ENCODE measurements at places on chromosomes 3 and 15.
A peak's percentile ranks its signal among the peaks of the same experiment; 100 is the strongest.

- no peak for DNase-seq
Observed at GRCh38 chr15:100078511-100079220, 263.1 kb downstream of the ADAMTS17 start.

DNA sequence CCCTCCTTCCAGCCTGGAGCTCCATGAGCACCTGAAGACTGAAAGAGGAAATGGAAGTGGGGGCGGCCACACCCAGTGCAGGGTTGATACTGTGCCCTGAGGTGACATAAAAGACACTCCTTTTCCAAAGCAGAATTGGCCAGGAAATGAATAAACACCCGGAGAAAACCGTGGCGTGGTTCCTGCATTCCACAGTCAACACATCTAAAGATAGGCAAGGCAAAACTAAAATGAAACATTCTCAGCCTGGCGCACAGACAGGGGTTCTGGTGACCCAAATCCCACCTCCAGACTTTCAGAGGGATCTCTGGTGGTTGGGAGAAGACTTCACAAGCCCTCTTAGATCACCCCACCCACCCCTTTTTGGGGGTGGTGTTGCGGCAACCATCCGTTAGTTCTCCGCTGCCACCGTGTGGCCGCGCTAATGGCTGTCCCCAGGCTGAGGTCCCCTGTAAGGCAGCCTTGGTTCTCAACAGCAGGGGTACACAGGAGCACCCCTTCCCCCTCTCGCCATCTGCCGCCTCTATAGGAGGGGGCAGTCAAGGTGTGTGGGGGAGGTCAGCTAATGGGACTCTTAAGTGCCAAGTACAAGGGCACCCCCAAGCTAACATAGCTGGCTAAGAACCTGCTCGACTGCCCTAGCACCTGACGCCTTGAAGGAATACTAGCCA lies 2.5 kb upstream of the MST1R start:
- DNase-seq = peak; percentile 43

DNA sequence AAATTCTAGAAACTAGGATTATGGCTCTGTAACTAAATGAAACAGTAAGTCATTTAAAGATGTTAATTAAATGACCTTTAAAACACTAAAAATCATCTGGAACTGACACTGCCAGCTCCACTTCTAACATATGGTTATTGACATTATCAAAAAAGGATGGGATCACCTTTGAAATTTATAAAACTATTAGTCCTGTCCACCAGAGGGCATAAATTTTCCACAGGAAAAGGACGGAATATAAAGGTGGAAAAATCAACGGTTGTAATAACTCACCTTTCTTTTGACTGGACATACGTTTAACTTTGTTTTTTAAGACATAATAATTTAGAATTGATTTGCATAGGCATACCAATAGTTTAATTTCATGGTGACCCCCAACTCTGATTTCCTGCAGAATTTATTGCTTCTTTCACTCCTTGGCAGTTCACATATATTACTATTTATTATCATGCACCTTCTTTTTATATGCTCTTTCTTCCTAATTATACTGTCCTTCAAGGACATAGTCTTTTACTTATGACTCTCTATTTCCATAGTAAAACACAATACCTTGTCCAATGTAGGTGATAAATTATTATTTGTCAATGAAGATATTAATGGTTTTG lies 345.7 kb downstream of the CADM2 start:
- DNase-seq = no peak

- DNase-seq = no peak
Observed at GRCh38 chr15:65423150-65423975, 616 bp upstream of the IGDCC4 start.

- peak; percentile 87 for DNase-seq
Observed at GRCh38 chr3:194671900-194672808, at the start of gene LSG1. Gene LSG1, minus strand, starts transcription at chr3:194672191. Its CDS starts 29 bp downstream, at chr3:194672162.

- DNase-seq = no peak
Observed at GRCh38 chr15:73744293-73744692, 8.9 kb downstream of the INSYN1 start.

GRCh38 chr3:150751781-150752263 lies 11.1 kb downstream of the SIAH2 start:
- no peak for DNase-seq

DNA sequence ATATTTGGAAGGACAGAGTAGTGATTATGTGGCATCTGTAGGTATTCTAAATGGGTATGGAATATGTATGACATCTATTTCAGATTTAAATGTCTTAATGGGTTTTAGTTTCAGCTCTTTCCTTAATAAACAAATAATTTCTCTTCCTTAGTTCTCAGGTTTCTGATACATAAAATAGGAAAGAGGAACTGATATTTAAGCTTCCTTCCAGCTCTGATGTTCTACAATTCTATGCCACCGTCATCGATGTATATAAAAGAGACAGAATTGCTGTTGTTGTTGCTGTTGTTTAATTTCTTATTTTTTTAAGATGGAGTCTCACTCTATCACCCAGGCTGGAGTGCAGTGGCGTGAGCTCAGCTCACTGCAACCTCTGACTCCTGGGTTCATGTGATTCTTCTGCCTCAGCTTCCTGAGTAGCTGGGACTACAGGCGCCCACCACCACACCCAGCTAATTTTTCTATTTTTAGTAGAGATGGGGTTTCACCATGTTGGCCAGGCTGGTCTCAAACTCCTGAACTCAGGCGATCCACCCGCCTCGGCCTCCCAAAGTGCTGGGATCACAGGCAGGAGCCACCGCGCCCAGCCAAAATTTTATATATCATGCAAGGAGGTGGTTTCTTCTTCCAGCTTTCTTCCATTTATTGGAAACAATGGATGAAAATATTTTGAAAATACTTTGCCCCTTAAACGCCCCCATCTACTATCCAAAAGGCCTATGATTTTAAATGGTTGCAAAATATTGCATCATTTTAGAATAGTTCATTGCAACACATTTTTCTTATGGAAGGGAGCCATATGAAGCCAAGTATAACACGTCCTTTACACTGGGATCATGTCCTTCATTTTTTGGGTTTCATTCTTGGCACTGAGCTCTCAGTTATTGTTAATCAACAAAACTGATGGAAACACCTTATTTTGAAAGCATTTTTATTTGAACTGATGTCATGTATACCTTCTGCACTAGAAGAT lies 13.9 kb upstream of the C15orf61 start:
- no peak for DNase-seq

DNA sequence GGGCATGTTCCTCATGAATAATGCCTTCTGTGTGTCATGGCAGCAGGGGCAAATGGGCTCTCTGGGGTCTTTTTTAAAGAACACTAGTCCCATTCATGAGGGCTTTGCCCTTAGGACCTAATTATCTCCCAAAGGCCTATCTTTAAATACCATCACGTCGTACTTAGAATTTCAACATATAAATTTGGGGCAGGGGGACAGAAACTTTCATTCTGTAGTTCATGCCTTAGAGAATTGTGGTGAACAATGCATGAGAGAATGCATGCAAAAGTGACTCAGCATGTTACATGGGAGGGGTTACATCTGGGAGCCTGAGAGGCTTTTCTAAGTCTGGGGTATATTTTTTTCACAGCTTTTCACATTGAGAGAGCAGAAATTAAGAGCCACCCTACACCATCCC lies 208.5 kb upstream of the ROPN1 start:
- DNase-seq = no peak

GRCh38 chr3:123561188-123561587 lies 23.7 kb downstream of the HACD2 start:
- no peak for DNase-seq

- no peak for DNase-seq
Observed at GRCh38 chr3:38468765-38469164, 15.1 kb downstream of the ACVR2B start.

DNA sequence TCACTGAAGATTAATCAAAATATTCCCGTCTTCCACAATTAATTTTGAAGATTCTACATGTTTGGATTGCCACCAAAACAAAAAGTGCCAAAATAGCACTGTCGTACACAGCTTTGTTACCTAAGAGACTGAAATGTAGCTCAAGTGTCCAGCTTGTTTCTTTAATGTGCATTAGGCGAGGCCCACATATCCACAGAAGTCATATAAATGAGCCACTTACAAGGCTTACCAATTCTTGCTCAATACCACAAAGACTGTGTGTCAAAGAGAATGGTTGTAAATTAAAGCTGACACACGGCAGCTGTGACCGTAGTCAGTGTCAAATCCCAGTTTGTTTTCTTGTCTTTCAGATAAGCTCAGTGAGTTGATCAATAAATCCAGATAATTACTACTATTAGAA lies 639.4 kb upstream of the TBL1XR1 start:
- DNase-seq = no peak
